Activated CD4-positive, alpha-beta T cell treated with anti-CD3 and anti-CD28 coated beads for 24 hours (primary cell): ENCODE measurements at places on chromosomes 11 and 22.

DNA sequence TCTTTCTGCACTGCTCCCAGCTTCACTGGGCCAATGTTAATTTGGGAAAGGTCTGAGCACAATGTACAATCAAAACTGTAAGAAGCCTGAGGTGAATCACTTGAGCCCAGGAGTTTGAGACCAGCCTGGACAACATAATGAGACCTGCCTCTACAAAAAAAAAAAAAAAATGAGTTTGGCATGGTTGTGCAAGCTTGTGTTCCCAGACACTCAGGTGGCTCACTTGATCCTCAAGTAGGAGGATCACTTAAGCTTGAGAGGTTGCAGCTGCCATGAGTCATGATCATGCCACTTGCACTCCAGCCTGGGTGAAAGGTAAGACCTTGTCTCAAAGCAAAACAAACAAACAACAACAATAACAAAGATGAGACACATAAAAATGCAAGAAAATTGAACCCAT is 38.6 kb upstream of the SC5D start:
- no peak for DNase-seq

- DNase-seq, result no peak
Measured at GRCh38 chr11:75737314-75737713, 19.7 kb downstream of the MOGAT2 start.

GRCh38 chr11:1949302-1949701 is 2.2 kb downstream of the MRPL23 start:
- DNase-seq, result no peak

DNA sequence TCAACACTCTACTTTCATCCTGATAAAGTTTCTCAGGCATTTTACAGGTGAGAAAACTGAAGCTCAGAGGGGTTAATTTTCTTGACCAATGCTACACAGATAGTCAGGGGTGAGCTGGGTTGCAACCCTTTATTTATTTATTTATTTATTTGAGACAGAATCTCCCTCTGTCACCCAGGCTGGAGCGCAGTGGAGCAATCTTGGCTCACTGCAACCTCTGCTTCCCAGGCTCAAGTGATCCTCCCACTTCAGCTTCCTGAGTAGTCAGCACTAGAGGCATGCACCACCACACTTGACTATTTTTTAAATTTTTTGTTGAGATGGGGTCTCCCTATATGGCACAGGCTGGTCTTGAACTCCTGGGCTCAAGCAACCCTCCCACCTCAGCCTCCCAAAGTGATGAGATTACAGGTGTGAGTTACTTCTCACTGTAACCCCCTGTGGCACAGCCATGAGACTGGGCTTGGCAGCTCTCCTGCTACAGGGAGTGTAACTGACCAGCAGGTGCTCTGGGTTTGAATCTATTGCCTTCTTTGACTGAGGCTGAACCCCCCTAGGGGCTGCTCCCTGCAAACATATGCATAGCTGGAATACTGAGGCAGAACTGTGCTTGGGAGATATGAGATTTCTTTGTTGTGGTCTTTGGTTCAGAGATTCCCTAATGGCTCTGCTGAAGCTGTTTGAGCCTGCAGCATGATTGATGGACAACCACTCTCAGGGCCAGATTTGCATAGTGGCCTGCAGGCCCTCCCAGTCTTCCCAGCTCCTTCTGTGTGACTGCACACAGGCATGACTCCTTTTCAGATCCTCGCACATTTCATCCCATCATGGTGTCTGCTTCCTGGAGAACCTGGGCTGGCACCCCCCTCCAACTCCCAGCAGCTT is 6.1 kb downstream of the C11orf96 start:
- DNase-seq, result no peak

GRCh38 chr11:109914038-109914437 is 179.2 kb upstream of the ZC3H12C start:
- no peak for DNase-seq

DNA sequence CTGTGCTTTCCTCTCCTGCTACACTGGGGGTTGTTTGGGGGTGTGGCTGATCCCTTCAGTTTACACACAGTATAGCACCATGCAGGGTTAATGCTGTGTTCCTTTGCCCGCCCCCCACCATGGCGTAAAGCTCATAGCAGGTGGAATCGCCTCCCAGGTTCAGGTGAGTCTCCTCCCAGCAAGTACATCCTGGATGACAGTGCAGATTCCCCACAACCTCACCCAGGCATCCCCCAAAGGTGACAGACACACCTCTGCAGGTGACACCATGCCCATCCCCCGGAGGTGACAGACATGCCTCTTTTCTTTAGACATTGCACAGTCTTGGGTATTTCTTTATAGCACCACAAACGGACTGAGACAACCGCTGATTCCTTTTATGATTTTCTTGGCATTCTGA is 343.7 kb downstream of the BRD1 start:
- DNase-seq, result no peak

GRCh38 chr11:115759622-115760460 is 255.6 kb upstream of the CADM1 start:
- no peak for DNase-seq

- no peak for DNase-seq
Measured at GRCh38 chr11:130409594-130410388, 18.6 kb downstream of the ADAMTS8 start.

DNA sequence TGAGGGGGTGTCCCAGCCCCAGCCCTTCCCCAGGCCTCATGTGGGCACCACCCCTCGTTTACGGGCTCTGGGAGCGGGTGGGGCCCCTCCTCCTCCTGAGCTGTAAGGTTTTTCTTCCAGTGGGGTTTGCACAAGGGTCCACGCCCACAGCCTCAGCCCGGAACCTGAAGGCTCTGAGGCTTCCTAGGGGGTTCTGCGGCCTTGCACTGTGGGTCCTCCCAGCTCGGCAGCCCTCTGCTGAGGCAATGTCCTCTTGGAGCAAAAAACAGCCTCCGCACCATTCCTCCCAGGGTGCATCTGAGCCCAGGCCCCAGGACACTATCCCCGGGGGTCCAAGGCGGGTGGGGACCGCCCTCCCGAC is 14.1 kb downstream of the H19 start:
- DNase-seq, result no peak

DNA sequence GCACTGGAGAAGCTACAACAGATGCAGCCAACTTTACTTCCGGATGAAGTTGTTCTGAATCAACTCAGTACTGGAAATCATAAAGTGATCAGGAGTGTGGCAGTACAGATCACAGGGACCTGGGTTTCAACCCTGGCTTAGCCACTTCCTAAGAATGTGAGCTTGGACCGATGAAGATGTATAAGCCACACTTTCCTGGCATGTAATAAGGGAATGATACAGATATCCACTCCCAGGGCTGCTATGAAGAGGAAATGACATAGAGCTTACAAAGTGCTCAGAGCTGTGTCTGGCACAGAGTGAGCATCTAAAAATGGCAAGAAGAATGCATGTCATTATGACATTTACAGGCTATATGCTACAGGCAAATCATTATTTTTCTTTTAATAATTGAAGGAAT is 378.7 kb downstream of the NTM start:
- no peak for DNase-seq
